Urinary bladder (tissue), 4 donors: ENCODE measurements at places on chromosomes 4 and X. TPM values are rescaled to one million over a fixed set of nuclear protein-coding genes. Genes with fewer than 3 reads are reported as not detected.

GRCh38 chrX:19827088-19827487 is 60.3 kb downstream of the SH3KBP1 start:
- DNase-seq, result no peak

DNA sequence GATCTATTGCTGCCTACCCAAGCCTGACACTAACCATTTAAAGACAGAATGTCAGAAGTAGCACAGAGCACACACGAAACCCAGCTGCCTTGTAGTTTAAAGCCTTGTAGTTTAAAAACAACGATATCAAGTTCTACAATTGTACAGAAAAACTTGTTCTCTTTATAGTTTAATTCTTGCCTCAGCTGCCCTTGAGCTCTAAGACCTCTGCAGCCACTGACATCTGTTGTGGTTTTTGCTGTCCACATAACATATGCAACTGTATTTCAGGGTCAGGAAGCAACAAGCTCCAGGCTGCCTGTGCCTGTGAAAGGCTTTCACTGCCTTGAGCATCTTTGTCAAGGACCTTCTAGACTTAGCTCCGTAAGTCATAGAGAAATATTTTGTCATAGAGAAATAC is 227.2 kb downstream of the SPCS3 start:
- DNase-seq, result no peak

- no peak for DNase-seq
These were observed 765.4 kb upstream of the PCDH10 start for GRCh38 chr4:132383571-132384199.

The FOXO4 gene
- polyA plus RNA-seq, result 29.7 TPM

- DNase-seq, result no peak
These were observed 224.9 kb upstream of the PCDH7 start for GRCh38 chr4:30495251-30495650.

DNA sequence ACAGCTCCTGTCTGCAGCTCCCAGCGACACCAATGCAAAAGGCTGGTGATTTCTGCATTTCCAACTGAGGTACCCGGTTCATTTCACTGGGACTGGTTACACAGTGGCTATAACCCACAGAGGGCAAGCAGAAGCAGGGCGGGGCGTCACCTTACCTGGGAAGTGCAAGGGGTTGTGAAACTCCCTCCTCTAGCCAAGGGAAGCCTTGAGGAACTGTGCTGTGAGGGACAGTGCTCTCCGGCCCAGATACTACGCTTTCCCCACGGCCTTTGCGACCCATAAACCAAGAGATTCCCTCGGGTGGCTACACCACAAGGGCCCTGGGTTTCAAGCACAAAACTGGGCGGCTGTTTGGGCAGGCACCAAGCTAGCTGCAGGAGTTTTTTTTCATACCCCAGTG is 218.9 kb downstream of the PPP3CA start:
- DNase-seq, result no peak

The SYN1 gene
- 2.0 TPM for polyA plus RNA-seq

The STPG2 gene
- polyA plus RNA-seq, result 0.03 TPM

The LIMCH1 gene
- 18.4 TPM for polyA plus RNA-seq

GRCh38 chr4:124212815-124213630 is 499.5 kb downstream of the ANKRD50 start:
- peak; percentile 64 for DNase-seq

The EREG gene
- polyA plus RNA-seq, result 0.38 TPM

The GPR101 gene
- polyA plus RNA-seq, result not detected

DNA sequence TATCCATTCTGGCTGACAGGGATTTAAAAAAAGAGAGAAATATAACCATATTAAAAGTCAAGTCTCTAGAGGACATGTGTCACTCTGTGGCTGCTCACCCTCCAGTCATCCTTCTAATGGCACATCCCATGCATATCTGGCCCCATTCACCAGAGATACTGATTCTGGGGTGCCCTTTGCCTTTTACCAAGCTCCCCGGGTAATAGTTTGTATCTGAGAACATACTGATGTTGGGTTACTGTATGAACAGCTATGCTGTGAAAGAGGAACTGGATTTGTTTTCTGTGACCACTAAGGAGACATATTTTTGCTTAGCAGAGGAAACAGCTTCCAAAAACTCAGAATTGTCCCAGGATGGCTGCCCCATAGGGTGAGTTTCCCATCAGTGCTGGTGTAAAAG is 56.0 kb downstream of the SAT1 start:
- DNase-seq, result no peak

The C4orf36 gene
- 0.96 TPM for polyA plus RNA-seq

DNA sequence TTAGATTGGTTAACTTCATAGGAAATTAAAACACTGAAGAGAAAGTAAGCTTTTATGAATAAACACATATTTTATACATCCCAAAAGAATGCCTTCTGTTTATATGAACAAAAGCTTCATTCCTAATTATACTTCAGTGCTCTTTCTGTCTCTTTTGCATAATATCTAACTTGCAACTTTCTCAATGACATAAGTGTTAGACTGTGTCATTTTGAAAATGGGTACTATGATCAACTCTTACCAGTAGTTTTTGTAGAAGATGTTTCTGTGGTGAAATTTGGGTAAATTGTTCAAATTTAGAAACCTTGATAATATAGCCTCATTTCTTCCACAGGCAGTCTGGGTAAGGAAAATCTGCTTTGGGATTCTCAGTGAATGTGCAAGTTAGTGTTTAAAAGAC is 991.4 kb downstream of the CCSER1 start:
- DNase-seq, result no peak

- DNase-seq, result no peak
These were observed 69.9 kb downstream of the GASK1B start for GRCh38 chr4:158102904-158103303.

DNA sequence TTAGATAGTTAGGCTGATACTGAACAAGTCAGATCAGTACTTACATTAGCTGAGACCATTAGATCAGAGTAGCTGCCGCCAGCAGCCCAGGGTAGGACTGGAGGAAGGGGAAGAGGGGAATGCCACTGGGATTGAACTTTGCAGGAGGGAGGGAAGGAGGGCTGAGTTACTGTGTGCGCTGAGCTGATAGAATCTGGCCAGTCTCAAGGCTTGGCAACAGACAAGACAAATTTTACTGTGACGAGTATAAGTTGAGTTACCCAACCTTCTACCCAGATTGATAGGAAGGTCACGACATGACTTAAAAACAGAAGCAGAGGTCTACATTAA is 372.1 kb downstream of the OPHN1 start:
- DNase-seq, result no peak

The DCAF12L1 gene
- 1.7 TPM for polyA plus RNA-seq

The AKAP14 gene
- not detected for polyA plus RNA-seq

DNA sequence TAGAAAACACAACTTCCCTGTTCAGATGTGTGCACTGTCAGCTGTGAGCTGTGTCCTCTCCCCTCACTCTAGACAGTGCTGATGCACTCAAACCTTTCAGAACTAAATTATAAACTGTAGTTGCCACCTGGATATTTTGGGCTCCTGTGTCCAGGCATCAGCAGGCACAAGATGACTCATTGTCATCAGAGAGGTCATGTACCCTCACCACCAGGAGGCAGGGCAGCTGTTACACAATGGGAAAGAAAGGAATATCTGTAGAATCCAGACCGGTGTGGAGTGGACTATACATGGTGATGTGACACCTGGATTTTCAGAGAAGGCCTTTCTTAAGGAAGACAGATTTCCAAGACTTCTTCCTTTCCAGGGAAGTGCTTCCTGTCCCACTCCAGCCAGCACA is 854.4 kb upstream of the AGA start:
- DNase-seq, result no peak

DNA sequence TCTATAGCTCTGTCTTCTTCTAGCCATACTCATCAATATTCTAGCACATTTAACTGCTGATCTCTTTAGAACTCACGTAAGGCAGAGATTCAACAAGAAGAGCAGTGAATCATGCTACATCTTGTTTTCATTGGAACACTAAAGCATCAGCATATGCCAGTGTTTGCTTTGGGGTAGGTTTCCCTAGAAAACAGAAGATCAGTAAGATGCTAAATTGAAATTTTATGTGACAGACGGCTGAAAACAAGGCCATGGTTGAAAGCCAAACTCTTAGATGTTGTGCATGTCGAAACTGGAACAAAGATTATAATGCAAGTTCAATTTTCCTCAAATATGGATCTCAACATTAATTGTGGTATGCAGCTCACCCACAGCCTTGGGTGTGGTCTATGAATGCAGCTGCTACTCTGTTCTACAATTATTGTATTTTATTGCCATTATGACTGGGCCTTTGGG is 107.6 kb downstream of the PDLIM5 start:
- DNase-seq, result peak; percentile 29

GRCh38 chr4:107931775-107932321 is 499 bp downstream of the CYP2U1 start:
- DNase-seq, result no peak

DNA sequence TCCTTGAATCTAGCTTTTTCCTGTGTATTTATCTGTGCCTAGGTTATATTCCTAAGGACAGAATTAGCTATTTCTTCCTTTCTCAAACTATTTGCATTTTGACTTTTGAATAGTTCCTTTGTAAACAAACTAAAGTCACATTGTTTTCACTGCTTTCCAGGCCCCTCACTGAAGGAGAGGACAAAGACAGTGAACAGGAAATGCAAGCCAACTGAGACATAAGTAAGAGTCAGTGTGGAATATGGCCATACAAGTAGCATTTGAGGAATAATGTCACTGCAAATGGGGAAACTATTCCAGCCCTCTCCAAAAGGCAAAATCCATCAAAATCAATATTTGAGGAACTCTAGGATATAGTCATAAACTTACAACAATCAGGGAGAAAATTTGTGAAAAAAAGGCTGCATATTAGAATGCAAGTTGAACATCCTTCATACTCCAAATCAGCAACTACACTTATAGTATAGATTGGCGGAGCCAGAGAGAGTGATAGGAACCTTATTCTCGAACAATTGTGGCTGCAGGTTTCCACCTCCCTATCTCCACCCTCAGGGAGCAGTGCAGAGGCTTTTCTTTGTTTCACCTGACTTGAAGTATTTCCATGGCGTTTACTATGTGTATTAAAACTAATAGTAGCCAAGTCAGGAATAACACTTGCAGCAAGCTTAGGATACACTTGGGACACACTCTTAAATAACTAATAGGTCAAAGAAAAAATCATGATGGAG is 1110.4 kb upstream of the ADGRL3 start:
- DNase-seq, result no peak

DNA sequence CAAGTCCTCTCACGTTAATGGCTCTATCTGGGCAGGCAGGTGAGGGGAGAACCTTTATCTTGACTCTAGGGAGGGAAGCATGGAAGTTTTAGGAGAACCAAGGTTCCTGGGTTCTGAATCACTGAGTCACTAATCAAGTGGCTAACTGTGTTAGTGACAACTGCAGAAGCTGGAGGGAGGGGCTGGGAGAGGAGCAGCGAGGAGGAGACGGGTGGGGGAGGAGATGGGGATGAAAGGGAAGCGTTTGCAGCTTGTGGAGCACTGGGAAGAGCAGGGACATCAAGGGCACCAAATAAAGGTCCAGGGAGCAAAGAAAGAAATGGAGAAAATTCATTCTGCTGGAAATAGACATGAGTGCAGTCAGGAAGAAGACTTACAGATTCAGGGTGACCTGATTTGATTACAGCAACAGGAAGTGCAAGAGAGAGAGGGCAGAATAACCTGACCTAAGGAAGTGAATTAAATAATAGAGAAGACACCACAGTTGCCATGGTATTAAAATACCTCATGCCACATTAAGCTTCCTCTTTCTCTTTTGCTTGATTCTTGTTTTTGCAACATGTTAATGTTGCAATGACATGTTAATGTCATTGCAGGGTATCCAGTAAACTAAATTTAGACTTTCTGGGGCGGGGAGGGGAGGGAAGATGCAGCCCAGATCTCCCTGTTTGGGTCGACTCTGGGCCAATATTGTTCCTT is 4.5 kb upstream of the SETD7 start:
- no peak for DNase-seq

The TRIM61 gene
- 0.94 TPM for polyA plus RNA-seq

GRCh38 chr4:1763550-1764080 is 29.5 kb upstream of the FGFR3 start:
- no peak for DNase-seq

DNA sequence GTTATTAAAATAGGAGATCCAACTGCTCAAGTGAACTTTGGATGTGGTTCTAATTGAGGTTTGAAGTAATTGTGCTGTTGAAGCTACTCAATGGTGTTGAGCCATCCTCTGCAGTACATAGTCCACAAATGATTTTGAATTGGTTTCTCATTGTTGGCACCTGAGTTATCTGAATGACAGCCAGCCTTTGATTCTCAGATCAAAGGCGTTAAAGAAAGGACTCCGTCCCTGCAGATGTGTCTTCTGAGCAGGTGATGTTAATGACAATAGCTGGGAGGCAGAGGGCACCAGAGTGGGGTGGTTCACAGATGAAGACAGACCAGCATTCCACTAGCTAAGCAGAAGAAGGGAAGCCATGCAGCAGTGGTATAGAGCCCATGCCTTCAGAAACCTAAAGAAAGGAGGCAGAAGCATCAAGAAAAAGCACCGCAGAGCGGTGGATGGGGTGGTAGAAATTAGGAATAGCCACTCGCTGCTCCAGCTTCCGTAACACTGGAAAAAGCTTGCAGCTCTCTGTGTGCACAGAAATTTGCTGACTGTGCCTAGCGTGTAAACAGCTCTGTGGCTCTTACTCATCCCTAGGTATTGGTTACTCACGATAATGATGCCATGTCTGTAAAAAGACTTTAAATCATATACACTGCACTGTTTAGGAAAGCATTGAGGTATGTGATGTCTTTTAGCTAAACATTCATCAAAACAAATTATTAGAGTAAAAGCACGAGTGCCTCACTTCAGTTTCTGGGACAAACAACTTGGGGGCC is 79.2 kb upstream of the CLCN4 start:
- no peak for DNase-seq

DNA sequence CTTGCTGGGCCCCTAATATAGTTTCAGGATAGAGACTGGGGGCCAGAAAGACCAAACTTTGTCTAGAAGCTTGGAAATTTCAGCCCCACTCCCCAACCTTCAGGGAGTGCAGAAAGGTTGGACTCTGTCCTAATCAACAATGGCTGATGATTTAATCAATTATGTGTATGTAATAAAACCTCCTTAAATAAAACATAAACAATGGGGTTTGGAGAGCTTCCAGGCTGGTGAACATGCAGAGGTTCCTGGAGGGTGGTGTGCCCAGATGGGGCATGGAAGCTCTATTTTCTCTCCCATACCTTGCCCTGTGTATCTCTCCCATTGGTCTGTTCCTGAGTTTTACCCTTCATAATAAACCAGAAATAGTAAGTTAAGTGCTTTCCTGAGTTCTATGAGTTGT is 174.2 kb downstream of the GC start:
- DNase-seq, result no peak

DNA sequence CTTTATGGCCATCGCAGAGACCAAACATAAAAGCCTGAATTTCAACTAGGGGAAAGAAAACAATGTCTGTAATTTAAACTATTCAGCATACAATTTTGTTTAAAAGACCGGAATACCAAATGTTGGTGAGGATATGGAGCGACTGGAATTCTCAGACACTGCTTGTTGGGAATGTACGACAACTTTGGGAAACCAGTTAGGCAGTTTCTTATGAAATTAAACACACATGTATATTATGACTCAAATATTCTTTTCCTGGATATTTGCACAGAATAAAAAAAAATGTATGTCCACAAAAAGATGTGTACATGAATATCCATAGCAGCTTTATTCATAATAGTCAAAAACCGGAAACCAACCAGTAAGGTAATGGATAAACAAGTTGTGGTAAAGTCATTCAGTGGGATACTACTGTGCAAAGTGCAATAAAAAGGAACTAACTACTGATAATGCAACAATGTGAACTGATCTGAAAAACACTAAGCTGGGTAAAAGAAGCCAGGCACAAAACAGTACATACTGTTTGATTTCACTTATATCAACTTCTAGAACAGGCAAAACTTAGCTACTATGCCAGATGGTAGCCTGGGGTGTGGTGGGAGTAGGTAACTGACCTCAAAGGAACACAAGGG is 152.7 kb upstream of the FTHL17 start:
- no peak for DNase-seq

The MAGEA11 gene
- not detected for polyA plus RNA-seq

- no peak for DNase-seq
These were observed 24.3 kb downstream of the CXCL13 start for GRCh38 chr4:77629885-77630284.
